ENCODE measurements at places on chromosomes 5 and 9. TPM values are rescaled to one million over a fixed set of nuclear protein-coding genes. Genes with fewer than 3 reads are reported as not detected.

The PIP5KL1 gene
- 2.7 TPM for total RNA-seq

The FOXD4L3 gene
- not detected for total RNA-seq

The EPB41L4B gene
- 0.45 TPM for total RNA-seq

The TTF1 gene
- total RNA-seq: 29.1 TPM

The SOX30 gene
- total RNA-seq: not detected

The SHB gene
- total RNA-seq: 31.8 TPM

Data from A375 (cell line).